Activated CD4-positive, alpha-beta T cell treated with anti-CD3 and anti-CD28 coated beads for 1 hour (primary cell): ENCODE measurements at places on chromosomes 4 and X.

GRCh38 chr4:127203562-127204200 lies 429.1 kb upstream of the INTU start:
- DNase-seq = no peak

DNA sequence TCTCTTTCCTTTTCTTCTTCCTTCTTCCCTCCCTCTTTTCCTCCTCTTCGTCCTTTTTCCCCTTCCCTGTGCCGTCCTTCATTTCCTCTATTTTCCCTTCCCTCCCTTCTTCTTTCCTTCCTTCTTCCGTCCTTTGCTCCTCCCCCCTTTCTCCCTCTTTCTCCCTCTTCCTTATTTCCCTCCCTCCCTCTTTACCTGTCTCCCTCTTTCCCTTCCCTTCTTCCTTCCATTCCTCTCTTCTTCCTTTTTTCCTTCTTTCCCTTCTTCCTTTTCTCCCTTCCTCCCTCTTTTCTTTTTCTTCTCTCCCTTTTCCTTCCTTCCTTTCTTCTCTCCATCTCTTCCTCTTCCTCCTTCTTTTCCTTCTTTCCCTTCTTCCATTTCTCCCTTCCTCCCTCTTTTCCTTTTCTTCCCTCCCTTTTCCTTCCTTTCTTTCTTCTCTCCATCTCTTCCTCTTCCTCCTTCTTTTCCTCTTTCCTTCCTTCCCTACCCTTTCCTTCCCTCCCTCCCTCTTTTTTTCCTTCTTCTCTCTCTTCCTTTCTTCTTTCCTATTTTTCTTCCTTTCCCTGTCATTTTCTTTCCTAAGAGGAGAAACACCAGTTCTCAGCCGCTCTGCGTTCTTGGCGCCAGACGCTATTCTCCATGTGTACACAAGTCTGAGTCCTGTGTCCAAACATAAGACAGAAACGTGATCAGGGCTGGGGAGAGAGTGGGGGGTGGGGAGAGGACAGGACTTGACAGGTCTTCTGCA lies 597.1 kb downstream of the MID1IP1 start:
- DNase-seq = no peak

DNA sequence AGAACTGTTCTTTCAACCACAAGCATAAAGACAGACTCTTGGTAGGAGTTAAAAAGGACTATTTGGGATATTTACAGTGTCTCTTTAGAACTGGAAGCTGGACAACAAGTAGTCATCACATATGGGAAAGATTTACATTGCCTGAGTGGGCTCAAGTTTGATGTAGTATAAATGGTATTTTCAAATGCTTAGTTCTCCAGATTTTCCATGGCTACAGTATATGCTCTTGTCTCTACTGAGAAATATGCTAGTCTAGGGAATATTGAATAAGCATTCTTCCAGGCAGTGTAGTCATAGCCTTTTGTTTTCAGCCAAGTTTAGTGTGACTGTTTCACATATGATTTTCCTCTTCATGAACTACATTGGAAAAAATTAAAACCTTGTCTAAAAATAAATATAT lies 315.6 kb downstream of the ARHGAP24 start:
- no peak for DNase-seq

- DNase-seq = no peak
Observed at GRCh38 chr4:121154103-121154515, 10.0 kb downstream of the TNIP3 start.

DNA sequence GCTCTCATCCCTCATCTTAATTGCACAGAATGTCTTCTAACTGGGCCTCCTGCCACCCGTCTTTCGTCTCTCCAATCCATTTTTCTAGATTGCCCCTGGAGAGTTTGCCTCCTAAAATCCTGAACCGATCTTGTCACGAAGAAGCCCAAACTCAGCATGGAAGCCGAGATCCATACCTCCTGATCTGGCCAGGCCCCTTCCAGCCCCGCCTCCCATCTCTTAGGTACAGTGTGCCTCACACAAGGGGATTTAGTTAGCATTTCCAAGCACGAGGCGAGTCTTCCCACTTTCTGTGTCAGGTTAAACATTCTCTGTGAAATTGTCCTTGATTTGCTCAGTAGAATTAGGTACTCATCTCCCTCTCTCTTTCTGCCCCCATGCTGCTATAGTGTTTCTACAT lies 80.0 kb upstream of the TENM3 start:
- DNase-seq = no peak

- no peak for DNase-seq
Observed at GRCh38 chrX:119455264-119455663, 13.0 kb upstream of the SLC25A5 start.

DNA sequence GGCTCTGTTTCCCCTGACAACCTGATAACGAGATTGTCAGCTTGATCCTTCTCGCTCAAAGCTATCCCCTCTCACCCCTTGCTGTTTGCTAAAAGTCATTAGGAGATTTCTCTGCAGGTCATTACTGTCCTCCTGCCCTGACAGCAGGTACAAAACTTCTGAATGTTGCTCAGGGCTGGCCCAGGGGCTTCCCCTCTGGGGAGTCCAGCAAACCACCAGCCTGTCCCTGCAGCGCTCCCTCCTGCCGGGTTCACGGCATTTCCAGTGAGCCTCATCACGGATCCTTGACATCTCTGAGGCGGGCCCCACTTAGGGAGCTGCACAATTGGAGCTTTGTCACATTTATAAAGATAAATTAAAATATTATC lies 5.2 kb upstream of the SORCS2 start:
- DNase-seq = no peak

- peak; percentile 62 for DNase-seq
Observed at GRCh38 chr4:10106421-10107039, 10.1 kb downstream of the WDR1 start.

DNA sequence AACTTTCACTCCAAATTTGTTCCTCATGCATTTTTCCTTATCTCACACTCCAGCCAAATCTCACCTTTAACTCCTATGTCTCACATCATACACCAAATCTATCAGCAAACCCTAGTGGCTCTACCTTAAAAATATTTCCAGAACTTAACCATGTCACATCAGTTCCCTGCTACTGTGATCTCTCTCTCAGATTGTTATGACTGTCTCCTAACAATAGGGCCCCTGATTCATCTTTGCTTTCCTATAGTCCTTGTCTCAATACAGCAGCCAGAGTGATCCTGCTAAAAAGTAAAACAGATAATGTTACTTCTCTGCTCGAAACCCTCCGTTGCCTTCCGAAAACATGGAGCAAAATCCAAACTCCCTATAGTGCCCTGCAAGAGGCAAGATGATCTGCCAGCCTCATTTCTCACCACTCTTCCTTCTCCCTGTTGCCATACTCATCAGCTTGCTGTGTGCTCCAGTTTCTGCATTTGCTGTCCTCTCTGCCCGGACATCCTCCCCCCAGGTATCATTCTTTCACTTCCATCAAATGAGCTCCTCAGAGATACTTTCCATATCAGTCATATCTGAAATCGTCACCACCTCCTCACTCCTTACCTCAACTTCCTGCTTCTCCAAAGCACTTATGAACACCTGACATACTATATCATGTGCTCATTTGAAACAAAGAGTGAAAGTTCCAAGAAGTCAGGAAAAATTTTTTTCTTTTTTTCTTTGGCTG lies 293.4 kb upstream of the NR3C2 start:
- DNase-seq = no peak

DNA sequence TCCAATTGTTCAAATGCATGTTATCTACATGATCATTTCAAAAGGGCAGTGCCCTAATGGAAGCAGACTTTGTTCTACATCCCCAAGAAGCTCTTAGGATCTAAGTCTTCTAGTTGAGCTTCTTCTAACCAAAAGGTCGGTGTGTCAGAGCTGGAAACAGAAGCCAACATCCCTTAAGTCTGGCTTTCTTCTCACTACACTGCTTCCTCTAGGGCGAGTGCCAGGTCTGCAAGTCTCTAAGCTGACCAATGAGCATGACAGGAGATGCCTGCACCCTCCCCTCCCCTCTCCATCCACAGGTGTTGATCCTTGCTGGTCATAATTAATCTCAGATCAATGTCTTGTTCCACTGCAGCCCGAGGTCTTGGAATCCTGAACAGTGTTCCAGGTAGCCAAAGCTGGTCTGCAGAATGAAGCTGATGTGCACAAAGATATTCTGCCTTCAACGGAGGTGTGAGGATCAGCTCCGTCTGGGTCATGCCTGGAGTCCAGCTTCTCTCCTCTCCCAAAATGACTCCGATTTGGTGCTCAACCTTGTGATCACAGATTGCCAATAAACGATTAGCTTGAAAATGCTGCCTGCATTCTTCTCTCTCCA lies 44.1 kb downstream of the WDR1 start:
- DNase-seq = no peak

GRCh38 chrX:154495472-154495922 lies 5.1 kb upstream of the SLC10A3 start:
- no peak for DNase-seq
